Spleen (tissue), 13 donors: ENCODE measurements at places on chromosomes 13 and 19. TPM values are rescaled to one million over a fixed set of nuclear protein-coding genes. Genes with fewer than 3 reads are reported as not detected.

GRCh38 chr13:75196147-75196837 lies 285.7 kb downstream of the TBC1D4 start:
- H3K36me3 ChIP-seq = no peaks in the 10 kb centered on the region
- no peaks in the 10 kb centered on the region for H3K27me3 ChIP-seq
- no peak for DNase-seq

- H3K27me3 ChIP-seq = no peaks in the 10 kb centered on the region
- H3K27ac ChIP-seq = no peak overlapping the region
- H3K4me1 ChIP-seq = peaks cover 7% of the 10 kb centered on the region
- no peak overlapping the region for H3K4me3 ChIP-seq
- DNase-seq = no peak
These were observed 3.5 kb upstream of the ZNF701 start for GRCh38 chr19:52566588-52566987.

DNA sequence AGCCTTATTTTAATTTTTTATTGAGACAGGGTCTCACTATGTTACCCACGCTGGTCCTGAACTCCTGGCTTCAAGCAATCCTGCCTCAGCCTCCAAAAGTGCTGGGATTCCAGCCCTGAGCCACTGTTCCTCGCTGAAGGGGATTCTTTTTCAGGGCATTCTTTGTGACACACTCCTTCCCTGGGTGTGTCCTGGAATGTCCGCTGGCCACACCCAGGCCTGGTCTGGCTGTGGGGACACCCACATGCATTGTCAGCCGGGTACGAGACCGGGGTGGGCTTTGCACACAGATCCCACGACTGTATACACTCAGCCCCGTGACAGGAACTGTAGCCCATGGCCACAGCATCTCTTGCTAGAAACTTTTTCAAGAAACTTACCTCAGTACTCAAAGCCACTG lies 34.4 kb upstream of the GATAD2A start:
- no peak overlapping the region for H3K4me3 ChIP-seq
- peak overlapping the region; percentile 9 for H3K27ac ChIP-seq
- no peaks in the 10 kb centered on the region for H3K36me3 ChIP-seq
- DNase-seq = no peak
- peaks cover 19% of the 10 kb centered on the region for H3K4me1 ChIP-seq

CLIP3 gene
- total RNA-seq = 13.3 TPM

CBY2 gene
- not detected for total RNA-seq

FFAR3 gene
- total RNA-seq = 0.73 TPM

RASL11A gene
- 9.5 TPM for total RNA-seq
